ENCODE measurements at places on chromosomes 6 and 20.

- no peak for DNase-seq
These were observed at the start of gene ETV7 for GRCh38 chr6:36387440-36388303. Gene ETV7, minus strand, starts transcription at chr6:36387669. Its CDS starts 128 bp downstream, at chr6:36387541.

GRCh38 chr6:2184700-2185455, 60.5 kb downstream of the GMDS start:
- DNase-seq = no peak

DNA sequence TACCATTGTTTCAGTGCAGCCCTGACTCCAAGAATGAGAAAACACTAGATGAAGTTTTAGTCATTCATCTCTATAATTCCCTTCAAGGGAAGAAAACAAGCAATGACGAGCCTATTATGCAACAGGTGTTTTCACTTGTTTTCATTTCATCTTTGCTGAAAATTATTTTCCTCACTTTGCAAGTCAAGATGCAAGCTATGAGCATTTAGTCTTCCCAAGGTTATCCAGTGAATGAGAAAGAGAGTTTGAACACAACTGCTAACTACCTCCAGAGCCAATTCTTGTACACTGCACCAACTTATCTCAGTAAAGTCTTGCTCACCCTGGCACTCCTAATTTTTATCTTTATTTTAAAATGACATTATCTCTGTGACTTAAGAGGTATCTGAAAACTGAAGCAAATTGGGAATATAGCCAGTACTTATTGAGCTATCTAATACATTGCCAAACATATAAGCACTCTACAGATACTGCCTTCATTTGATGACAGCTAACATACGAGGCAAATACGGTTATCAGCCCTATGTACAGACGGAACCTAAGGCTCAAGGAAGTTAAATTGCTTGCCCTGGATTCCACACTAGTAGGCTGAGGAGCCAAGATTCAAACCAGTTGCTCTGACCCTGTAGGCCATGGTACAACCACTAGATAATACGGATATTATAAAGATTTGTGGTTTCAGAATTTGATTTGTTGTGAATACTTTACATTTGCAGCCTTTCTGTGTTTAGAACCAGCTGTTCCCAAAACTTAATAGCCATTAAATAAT, 36.8 kb downstream of the MOXD1 start:
- DNase-seq = no peak

DNA sequence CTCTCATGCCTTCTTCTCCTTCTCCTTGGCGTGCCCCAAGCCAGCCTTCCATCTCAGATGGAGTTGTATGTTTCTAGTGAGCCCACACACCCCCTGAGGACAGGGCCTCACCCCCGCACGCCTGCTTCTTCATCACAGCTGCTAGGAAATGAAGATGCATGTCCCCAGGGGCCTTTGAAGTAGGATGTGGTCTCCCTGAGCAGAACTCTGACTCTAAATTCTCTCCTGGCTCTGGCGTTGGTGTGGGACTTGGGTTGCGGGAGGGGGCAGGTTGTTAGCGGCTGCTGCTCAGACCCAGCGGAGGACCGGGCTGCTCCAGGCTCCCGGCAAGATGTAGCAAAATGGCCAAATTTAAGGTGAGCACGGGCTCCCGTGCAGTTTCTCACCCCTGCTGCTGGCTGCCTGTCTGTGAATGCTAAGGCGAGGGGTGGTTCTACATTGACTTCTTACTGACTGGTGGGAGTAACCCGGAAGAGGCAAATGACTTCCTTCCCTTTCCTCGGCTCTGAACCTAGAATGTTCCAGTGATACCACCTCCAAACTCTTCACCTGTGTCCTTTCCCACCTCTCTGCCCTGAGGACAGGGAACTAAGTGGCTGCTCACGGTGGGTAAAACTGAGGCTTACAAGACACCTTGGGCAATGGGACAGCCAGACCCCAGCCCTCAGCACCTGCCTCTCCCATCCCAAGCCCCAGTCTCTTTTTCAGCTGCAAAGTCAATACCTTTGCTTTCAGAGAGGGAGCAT, 8.8 kb downstream of the SYNJ2 start:
- no peak for DNase-seq

- DNase-seq = no peak
These were observed 33.6 kb downstream of the APCDD1L start for GRCh38 chr20:58481481-58482021.
